T follicular helper cell (primary cell): ENCODE measurements at places on chromosomes 2 and 18.

DNA sequence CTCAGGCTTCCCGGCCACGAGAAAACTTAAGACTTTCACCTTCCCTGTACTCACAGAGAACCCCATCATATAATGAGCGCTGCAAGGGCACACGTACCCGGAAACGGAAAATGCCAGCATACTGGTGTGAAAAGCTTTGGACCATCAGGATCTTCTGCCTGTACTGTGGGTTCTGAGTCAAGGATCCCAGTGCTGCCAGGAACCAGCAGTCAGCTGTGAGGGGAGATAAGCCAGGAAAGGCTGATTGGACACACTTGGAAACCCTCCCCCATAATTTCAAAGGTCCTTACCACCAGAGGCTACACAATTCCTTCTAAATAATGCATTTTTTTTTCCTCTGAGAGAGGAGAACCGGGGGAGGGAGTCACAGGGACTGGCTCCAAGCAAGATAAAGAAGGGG lies 31.4 kb downstream of the CAPN13 start:
- no peak for DNase-seq

GRCh38 chr2:86686905-86687304 lies 33.2 kb upstream of the RMND5A start:
- no peak for DNase-seq

DNA sequence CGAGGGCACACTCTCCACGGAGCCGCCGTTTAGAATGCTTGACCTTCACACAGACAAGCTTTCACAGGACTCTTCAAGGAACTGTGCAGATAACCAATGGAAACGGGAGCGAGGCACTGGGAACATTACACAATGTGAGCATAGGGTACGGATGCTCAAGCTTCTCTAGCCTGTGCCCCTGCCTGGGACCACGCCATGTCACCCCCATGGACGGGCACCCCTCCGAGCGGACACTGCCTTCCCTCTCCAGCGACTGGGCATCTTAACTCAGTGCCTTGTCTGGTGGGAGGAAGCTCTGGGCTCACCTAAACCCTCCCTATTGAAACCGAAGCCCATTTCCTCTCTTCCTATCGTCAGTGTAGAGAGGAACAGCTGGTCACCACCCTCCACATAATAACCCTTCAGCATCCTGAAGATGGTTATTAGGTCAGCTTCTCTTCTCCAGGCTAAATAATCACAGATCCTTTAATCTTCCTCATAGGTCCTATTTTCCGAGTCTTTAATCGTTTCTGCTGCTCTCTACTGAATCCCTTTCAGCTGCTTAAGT lies 626.7 kb downstream of the GALR1 start:
- no peak for DNase-seq

DNA sequence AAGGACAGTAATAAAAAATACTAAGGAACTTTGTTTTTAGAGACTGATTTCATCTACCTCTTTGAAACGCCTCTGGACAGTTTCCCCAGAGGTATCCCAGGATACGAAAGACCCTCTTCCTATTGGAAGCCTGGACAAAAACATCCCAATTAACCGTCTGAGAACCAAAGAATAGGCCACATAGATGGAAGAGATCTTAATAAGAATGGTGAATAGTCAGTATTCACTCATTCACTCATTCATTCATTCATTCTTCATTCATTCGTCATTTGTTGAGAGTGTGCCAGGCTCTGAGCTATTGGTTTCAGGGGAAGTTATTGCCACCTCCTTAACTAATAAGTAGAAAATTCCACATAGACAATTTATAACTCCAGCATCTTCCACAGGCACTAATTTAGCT lies 73.2 kb upstream of the SP5 start:
- DNase-seq = no peak

- DNase-seq = no peak
Measured at GRCh38 chr2:25032094-25032493, 9.8 kb upstream of the EFR3B start.

GRCh38 chr2:215607766-215608165 lies 171.9 kb upstream of the FN1 start:
- DNase-seq = no peak

GRCh38 chr2:194765723-194766122 lies 891.3 kb upstream of the SLC39A10 start:
- no peak for DNase-seq

- no peak for DNase-seq
Measured at GRCh38 chr2:46034535-46034934, 262.7 kb upstream of the EPAS1 start.

DNA sequence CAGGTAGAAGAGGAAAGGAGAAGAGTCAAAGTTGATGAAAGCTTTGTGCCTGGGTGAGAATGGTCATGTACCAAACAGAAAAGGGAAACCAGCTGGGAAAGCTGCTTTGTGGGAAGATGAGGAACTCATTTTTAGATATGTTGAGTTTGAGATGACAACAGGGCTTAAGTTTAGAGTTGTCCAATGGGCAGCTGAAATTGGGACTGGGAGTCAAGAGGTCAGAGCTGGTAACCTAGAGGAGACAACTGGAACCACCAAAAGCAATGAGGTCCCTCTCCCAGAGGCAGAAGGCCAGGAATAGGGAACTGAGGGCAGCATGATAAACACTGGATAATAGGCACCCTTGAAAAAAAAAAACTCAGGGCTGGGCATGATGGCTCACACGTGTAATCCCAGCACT lies 48.8 kb downstream of the SLC4A1AP start:
- no peak for DNase-seq

- DNase-seq = no peak
Measured at GRCh38 chr2:213002383-213002782, 149.0 kb downstream of the IKZF2 start.

GRCh38 chr2:127984551-127984950 lies 43.3 kb downstream of the SAP130 start:
- DNase-seq = no peak

DNA sequence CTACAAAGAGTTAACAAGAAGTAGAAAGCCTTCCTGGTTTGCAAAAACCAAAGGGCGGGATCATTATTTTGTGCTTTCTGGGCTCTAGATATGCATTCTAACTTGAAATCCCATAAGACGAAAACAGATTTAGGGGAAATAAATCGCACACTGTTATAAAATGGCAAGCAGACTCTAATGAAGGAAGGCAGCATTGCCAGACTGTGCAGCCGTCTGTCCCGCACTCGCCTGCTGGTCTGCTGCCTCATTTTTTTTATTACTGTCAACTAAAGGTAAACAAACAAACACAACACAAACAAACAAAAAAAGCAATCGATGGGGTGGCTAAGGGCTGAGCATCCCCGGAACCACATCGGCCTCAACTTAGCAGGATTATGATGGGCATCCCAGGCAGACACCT lies 24.4 kb downstream of the ZNF521 start:
- DNase-seq = no peak

DNA sequence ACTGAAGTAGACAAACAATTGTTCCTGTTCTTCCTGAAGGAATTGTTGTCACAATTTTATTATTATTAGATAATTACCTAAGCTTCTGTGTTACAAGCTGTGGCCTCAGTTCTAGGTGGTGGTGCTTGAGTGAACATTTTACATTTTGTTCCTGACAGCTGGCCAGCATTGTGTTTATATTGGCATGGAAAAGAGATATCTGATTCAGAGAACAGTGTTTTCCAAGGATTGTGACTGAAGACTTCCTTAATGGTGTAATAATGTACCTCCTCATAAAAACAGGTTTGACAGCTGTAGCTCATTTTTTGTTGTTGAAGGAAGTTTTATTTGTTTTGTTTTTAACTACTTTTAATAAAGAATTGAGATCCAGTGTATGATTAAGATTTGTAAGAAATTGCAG lies 95.2 kb downstream of the EPB41L5 start:
- DNase-seq = no peak

GRCh38 chr2:97781981-97782380 lies 68.6 kb downstream of the ZAP70 start:
- no peak for DNase-seq
